Panc1 (cell line): ENCODE measurements at places on chromosomes 1 and 21.

- no peak for DNase-seq
These were observed 60.5 kb downstream of the BACE2 start for GRCh38 chr21:41228492-41228891.

DNA sequence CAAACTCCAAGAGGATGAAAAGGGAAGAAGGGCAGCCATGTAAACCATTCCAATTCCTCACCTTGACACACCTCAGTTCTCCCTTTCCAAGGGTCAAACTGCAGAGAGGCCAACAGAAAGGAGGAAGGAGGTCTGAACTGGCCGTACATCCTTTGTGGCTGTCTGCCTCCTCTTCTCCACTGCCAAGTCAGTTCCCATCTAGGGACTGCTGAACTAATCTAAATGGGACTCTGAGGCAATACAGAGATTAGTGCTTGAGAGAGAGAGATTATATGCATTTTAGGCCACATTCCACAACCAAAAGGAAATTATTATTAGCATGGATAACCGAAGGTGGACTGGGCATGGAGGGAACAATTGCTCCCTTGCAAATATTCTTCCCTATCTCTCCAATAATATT lies 2.7 kb downstream of the ARHGEF11 start:
- DNase-seq: no peak

DNA sequence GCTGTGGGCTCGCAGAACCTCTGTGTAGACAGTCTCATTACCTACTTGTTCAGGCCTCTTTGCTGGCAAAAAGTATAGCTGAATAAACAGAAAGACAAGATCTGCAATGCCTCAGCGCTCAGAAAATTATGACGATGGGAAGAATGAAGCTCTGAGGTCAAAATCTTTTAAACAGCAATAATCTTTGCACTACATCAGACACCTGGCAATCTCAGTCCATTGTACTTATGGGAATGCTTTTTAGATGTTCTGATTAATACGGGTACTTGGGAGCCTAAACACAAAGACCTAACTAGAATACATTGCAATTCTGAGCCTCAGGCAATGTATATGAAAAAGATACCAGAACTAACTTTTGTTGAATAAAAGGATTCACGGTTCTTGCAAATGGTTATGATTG lies 410.7 kb downstream of the SMYD3 start:
- no peak for DNase-seq

DNA sequence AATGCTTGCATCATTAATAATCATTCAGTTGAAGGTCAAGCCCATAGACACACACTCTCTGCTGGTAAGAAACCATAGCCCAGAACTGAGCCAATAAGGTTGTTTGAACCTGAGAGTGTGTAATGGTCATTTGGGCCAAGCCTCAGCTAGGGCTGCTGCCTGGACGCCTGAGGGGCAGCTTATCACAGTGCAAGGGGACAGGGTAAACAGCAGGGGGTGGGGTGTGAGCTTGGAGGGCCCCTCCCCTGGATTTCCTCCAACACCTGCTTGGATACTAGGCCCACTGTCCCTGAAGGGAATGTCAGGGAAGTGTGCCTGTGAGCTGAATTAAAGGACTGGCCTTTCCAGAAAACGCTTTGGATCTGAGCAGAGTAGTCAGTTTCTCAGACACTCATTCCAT lies 24.6 kb upstream of the CNTN2 start:
- DNase-seq: no peak

GRCh38 chr1:1027791-1028190 lies 7.9 kb downstream of the AGRN start:
- no peak for DNase-seq
